ENCODE measurements at places on chromosomes 13 and 19. TPM values are rescaled to one million over a fixed set of nuclear protein-coding genes. Genes with fewer than 3 reads are reported as not detected.

Gene PEG3
- total RNA-seq = 0.33 TPM

Gene ZNF585A
- total RNA-seq = 6.9 TPM

Gene GDF15
- total RNA-seq = 2.2 TPM

Gene KCNN4
- total RNA-seq = 92.0 TPM

Gene CCDC8
- total RNA-seq = 0.15 TPM

Gene MUC16
- not detected for total RNA-seq

Gene KCNC3
- total RNA-seq = 3.8 TPM

Gene MTUS2
- not detected for total RNA-seq

Gene ALOX5AP
- 48.5 TPM for total RNA-seq

Gene PALM
- total RNA-seq = 0.37 TPM

Gene HCST
- total RNA-seq = 28.6 TPM

Gene IZUMO1
- not detected for total RNA-seq

Gene NEK5
- total RNA-seq = not detected

Gene CDADC1
- total RNA-seq = 6.5 TPM

Gene ZNF180
- 8.9 TPM for total RNA-seq

Gene TEX26
- total RNA-seq = not detected

Gene WTIP
- 0.59 TPM for total RNA-seq

Gene AKT1S1
- total RNA-seq = 20.9 TPM

Gene CYP2A7
- total RNA-seq = not detected

Gene CGB3
- total RNA-seq = not detected

Gene CILP2
- total RNA-seq = 0.05 TPM

Gene CGB2
- not detected for total RNA-seq

Gene GPX4
- 305 TPM for total RNA-seq

Gene C19orf85
- total RNA-seq = not detected

Gene TTYH1
- total RNA-seq = 0.36 TPM

Gene SRRM5
- total RNA-seq = 0.08 TPM

Gene ATP1A3
- 0.72 TPM for total RNA-seq

Gene GRK1
- total RNA-seq = not detected

Gene ZNF578
- 0.10 TPM for total RNA-seq

Gene TIMM29
- 20.9 TPM for total RNA-seq

Gene ADAMTSL5
- 0.51 TPM for total RNA-seq

Gene SMIM44
- not detected for total RNA-seq

Gene CLDN10
- not detected for total RNA-seq

Gene ZNF99
- total RNA-seq = not detected

Gene ARHGAP35
- 29.9 TPM for total RNA-seq

Gene KRTDAP
- not detected for total RNA-seq

Gene TDRD12
- not detected for total RNA-seq

Gene KLF1
- 0.24 TPM for total RNA-seq

Gene IGFL4
- total RNA-seq = not detected

Gene SYCN
- 0.54 TPM for total RNA-seq

Gene C1QTNF9B
- not detected for total RNA-seq

Gene MTMR6
- total RNA-seq = 13.8 TPM

Gene PIP5K1C
- 19.6 TPM for total RNA-seq

Gene IGFL1
- total RNA-seq = not detected

Gene SLC7A9
- not detected for total RNA-seq

Gene ZIK1
- total RNA-seq = 3.5 TPM

Gene NUP62
- total RNA-seq = 108 TPM

Data from GM12878 (cell line).